Right lobe of liver (tissue), 6 donors: ENCODE measurements at places on chromosomes 6 and 20. TPM values are rescaled to one million over a fixed set of nuclear protein-coding genes. Genes with fewer than 3 reads are reported as not detected.
A peak's percentile ranks its signal among the peaks of the same experiment; 100 is the strongest.

- H3K27ac ChIP-seq: no peak overlapping the region
- no peak overlapping the region for H3K4me3 ChIP-seq
- DNase-seq: no peak
- H3K4me1 ChIP-seq: no peaks in the 10 kb centered on the region
- H3K36me3 ChIP-seq: no peaks in the 10 kb centered on the region
These were observed 6.3 kb upstream of the GMPR start for GRCh38 chr6:16232086-16232485.

- H3K4me1 ChIP-seq: peaks cover 11% of the 10 kb centered on the region
- H3K27ac ChIP-seq: peak overlapping the region; percentile 95
- H3K36me3 ChIP-seq: peaks cover 20% of the 10 kb centered on the region
- H3K27me3 ChIP-seq: no peaks in the 10 kb centered on the region
- H3K4me3 ChIP-seq: peak overlapping the region; percentile 52
- no peak for DNase-seq
These were observed 296 bp downstream of the ADNP start for GRCh38 chr20:50930976-50931305.

GRCh38 chr6:42025066-42025844 lies 25.1 kb upstream of the TAF8 start:
- H3K27me3 ChIP-seq: no peaks in the 10 kb centered on the region
- H3K36me3 ChIP-seq: no peaks in the 10 kb centered on the region
- H3K4me3 ChIP-seq: no peak overlapping the region
- DNase-seq: no peak

DNA sequence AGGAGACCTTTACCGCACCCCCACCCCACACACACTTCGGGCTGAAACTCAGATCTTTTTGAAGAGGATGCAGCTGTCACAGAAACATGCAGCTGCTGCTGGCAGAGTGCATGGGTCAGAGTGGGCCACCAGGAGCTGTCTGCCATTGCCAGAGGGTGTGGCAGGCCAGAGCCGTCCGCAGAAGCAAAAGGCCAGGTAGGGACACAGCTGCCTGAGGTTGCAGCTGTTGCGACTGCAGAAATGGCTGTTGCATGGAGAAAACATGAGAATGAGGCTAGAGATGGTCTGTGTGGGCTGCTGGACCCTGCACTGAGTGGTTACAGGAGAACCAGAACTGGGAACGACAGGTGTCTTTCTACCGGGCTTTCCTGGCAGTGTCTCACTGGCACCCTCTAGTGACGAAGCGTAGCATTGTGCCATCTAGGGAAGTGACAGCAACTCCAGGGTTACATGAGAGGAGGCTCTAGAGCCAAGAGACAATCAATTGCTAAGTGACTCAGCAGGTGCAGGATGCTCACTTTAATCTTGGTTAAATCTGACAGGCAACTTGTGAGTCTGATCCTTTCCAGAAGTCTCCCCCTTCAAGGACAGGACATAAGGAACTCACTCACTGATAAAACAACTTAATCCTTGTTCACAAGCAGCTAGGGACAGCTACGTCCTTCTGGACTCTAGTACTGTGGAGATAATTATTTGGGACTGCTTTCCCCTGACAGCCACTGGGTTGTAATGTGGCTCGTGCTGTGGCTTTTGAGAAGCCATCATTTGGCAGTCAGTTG lies 29.1 kb upstream of the SERPINB9 start:
- H3K27ac ChIP-seq: no peak overlapping the region
- H3K36me3 ChIP-seq: no peaks in the 10 kb centered on the region
- no peaks in the 10 kb centered on the region for H3K27me3 ChIP-seq
- peak; percentile 86 for DNase-seq

- H3K4me3 ChIP-seq: no peak overlapping the region
- no peak for DNase-seq
- H3K4me1 ChIP-seq: no peaks in the 10 kb centered on the region
- H3K36me3 ChIP-seq: no peaks in the 10 kb centered on the region
- no peaks in the 10 kb centered on the region for H3K27me3 ChIP-seq
- no peak overlapping the region for H3K27ac ChIP-seq
These were observed 294.1 kb downstream of the BTBD9 start for GRCh38 chr6:38345586-38345985.

- H3K36me3 ChIP-seq: no peaks in the 10 kb centered on the region
- H3K4me1 ChIP-seq: no peaks in the 10 kb centered on the region
- no peak for DNase-seq
- no peaks in the 10 kb centered on the region for H3K27me3 ChIP-seq
- H3K4me3 ChIP-seq: no peak overlapping the region
- no peak overlapping the region for H3K27ac ChIP-seq
These were observed 68.8 kb downstream of the PRL start for GRCh38 chr6:22227824-22228610.

DNA sequence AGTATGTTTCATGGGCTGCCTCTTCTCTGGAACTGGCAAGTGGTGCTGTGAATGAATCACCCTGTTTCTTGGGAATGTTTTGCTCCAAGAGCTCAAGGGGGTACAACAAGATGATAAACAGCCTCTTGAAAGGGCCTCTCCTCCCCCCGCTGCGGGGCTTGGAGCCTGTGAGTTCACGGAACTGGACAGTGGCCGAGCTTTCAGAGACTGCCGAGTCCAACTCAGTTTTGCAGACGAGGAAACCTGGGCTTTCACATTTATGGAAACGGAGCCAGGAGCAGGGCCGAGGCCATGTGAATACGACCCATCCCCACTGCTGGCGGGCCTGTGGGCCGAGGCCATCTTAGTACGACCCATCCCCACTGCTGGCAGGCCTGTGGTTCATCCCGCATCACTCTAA lies 18.2 kb upstream of the SRC start:
- no peaks in the 10 kb centered on the region for H3K36me3 ChIP-seq
- H3K27ac ChIP-seq: no peak overlapping the region
- no peak for DNase-seq

DNA sequence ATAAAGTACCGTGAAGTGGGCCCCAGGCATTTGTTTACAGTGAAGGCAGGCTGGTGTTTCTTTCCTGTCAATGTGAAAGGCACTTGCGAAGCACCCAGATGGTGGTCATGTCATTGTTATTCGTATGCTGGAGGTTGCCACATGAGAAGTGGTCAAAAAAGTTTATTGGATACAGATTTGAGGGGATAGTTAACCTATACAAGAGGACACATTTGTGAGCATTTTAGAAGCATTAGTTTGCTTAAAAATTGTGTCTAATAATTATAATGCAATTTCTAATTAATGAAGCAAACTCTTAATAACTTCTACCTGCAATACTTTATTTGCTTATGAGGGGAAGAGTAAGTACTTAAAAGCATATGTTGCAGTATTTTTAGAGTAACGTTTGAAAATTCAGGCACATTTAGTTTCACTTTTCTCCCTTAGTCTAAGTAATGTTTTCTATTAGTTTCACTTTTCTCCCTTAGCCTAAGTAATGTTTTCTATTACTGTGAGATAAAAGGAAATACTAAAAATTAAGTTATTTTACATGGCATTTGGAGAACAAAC lies 120.7 kb upstream of the CLDN20 start:
- no peaks in the 10 kb centered on the region for H3K36me3 ChIP-seq
- no peak for DNase-seq
- H3K4me3 ChIP-seq: no peak overlapping the region
- no peak overlapping the region for H3K27ac ChIP-seq
- no peaks in the 10 kb centered on the region for H3K4me1 ChIP-seq
- no peaks in the 10 kb centered on the region for H3K27me3 ChIP-seq

DNA sequence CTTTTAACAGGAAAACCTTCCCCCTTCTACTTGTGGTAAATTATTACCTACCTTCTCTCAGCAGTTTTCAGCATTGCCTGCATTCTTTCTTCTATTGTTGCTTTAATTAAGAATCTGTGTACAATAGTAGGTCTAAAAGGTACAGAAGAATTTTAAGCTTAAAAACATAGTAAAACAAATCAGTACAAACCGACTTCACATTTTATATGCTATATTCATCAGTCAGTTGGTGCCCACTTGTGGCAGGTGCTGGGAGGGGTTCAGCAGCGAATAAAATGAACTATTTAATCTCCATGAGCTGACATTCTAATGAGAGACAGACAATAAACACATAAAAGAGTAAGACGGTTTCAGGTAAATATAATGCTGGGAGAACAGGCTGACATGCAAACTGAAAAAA lies 73.4 kb upstream of the FBXO30 start:
- no peak for DNase-seq
- H3K4me3 ChIP-seq: no peak overlapping the region
- H3K27me3 ChIP-seq: no peaks in the 10 kb centered on the region
- no peak overlapping the region for H3K27ac ChIP-seq

DNA sequence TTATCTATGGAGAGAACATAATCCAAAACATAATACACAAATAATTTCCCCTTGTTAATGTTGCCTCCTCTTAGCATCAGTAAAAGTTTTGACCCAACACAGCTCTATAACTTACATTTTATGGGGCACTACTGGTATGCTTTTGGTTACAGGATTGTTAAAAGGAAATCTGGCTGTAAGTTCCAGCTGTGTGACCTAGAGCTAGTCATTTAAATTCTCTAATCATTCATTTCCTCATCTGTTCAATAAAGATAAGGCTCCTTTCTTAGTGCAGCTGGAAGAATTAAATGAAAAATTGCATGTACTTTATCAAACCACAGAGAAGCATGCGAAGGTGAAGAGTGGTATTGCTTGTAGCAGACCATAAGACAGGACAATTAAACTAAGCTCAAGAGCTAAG lies 4.6 kb downstream of the SLC17A2 start:
- no peak for DNase-seq
- H3K36me3 ChIP-seq: peaks cover 4% of the 10 kb centered on the region
- no peaks in the 10 kb centered on the region for H3K27me3 ChIP-seq
- peak overlapping the region; percentile 89 for H3K27ac ChIP-seq
- H3K4me3 ChIP-seq: no peak overlapping the region

SLCO4A1 gene
- 1.2 TPM for total RNA-seq

RAB44 gene
- not detected for total RNA-seq
